Liver (tissue), 10 donors: ENCODE measurements at places on chromosomes 2 and 18. TPM values are rescaled to one million over a fixed set of nuclear protein-coding genes. Genes with fewer than 3 reads are reported as not detected.
A peak's percentile ranks its signal among the peaks of the same experiment; 100 is the strongest.

The GLI2 gene
- total RNA-seq, result 0.08 TPM

The ZNF804A gene
- 0.37 TPM for total RNA-seq

The MLPH gene
- 22.6 TPM for total RNA-seq

The MDH1B gene
- 0.09 TPM for total RNA-seq

The SYT4 gene
- total RNA-seq, result not detected

The CFC1B gene
- not detected for total RNA-seq

The PDCD1 gene
- 0.25 TPM for total RNA-seq

The KCNF1 gene
- not detected for total RNA-seq

The CFAP65 gene
- not detected for total RNA-seq

The THSD7B gene
- 0.42 TPM for total RNA-seq

The DSG2 gene
- total RNA-seq, result 13.9 TPM

The PSMA8 gene
- total RNA-seq, result not detected

The APOB gene
- 2,949 TPM for total RNA-seq

The LYG1 gene
- 0.14 TPM for total RNA-seq

The FAM237A gene
- not detected for total RNA-seq

DNA sequence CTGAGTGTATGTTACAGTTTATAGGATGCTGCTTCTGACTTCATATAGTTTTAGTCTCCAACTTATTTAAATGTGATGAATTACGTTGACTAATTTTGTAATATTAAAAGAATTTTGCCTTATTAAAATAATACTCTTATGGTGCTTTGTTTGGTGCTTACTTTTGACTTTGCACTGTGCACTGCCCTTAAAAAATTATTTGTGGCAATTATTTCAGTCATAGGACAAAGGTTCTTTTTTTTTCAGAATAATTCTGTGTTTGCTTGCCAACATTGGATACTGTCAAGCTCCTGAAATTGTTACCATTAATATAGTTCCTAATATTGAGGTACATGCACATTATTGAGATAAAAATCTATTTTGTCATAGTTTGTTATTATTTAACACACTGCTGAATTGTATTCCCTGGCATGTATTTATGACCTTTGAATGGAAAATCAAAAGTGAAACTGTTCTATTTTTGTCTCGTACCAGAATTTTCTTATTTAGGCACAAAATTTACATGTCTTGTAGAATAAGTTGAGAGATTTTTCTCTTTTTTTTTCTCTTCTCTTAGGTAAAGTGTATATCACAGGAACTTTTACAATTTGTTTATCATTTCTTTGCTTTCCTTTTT lies 572.8 kb upstream of the KLHL29 start:
- DNase-seq, result no peak

- no peak for DNase-seq
Observed at GRCh38 chr2:156098506-156098905, 234.0 kb downstream of the NR4A2 start.

GRCh38 chr18:72846736-72847533 lies 20.9 kb downstream of the NETO1 start:
- DNase-seq, result no peak

- DNase-seq, result no peak
Observed at GRCh38 chr2:183606718-183607085, 482.5 kb downstream of the NUP35 start.

DNA sequence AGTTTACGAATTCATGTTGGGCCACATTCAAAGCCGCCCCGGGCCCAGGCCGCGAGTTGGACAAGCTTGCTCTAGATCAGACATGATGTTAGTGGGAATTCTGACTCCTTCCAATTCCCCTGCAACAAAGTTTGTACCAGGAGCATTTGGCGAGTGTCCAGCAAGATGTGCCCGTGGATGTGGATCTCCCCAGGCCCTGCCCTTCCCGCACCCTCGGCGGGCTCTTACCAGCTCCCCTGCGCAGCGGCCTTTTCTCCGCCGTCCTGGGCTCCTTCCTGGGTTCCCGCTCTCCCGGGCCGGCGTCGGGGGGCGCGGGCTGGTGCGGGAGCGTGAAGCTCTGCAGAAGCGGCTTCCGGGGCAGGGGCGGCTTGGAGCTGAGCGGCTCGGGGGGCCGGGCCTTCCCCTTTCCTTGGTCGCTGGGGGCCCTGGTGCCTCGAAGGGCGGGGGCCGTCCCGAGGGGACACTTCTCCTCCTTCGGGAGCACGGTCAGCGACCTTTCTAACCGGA lies 90.8 kb upstream of the MGAT4A start:
- DNase-seq, result no peak

DNA sequence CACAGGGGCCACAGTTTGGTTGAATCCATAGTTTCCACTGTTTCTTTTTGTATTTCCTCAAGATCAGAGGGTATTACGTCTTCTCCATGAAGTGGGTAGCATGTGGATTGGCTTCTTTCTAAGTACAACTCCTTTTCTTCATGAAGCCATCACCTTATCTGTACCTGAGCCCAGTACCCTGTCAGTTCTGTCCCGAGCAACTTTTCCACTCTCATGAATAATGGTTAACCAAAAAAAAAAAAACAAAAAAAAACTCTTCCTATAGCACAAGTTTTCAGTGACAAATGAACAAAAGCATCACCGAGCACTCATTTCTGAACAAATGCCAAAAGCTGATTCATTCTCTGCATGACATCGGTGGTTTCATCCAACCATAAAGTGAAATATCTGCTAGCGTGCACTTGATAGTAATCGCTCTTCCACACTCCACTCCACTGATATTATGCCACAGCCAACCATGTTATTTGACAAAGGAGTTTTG lies 53.0 kb upstream of the CCDC150 start:
- no peak for DNase-seq

GRCh38 chr18:9946831-9947230 lies 33.0 kb downstream of the VAPA start:
- no peak for DNase-seq

DNA sequence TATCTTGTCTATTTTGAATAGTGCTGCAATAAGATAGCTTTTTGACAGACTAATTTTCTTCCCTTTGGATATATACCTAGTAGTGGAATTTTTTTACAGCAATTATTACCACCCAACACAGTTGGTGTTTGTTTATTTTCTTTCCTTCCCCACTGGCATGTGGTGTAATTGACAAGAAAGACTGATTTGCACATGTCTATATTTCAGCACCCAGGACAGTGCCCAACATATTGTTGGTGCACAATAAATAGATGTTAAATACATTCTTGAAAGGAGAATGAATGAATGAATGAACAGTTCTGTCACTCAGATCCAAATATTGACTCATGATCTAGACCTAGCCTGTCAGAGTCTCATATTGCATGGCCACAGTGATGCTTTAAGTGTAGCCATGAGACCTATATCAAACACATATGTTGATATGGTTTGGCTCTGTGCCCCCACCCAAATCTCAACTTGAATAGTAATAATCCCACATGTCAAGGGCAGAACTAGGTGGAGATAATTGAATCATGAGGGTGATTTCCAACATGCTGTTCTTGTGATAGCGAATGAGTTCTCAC lies 538.2 kb downstream of the NYAP2 start:
- no peak for DNase-seq

DNA sequence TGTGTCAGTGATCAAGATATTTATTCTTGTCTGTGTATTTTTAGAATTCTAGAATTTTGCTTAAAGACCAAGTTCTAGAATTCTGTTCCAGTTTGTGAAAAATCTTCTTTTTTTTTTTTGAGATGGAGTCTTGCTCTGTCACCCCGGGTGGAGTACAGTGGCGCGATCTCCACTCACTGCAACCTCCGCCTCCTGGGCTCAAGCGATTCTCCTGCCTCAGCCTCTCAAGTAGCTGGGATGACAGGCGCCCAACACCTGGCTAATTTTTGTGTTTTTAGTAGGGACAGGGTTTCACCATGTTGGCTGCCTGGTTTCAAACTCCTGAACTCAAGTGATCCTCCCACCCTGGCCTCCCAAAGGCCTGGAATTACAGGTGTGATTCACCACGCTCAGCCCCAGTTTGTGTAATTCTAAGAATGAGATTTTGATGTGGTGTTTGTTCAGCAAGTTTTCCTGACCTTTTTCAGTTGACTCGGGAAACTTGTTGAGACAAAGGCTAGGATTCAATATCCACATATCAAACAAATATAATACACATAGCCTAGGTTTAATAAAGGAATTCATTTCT lies 3.6 kb downstream of the EIF5B start:
- no peak for DNase-seq

GRCh38 chr2:55239656-55240222 lies 7.3 kb downstream of the RPS27A start:
- DNase-seq, result no peak

- DNase-seq, result no peak
Observed at GRCh38 chr2:65015731-65016130, 26.5 kb downstream of the SLC1A4 start.

- no peak for DNase-seq
Observed at GRCh38 chr2:120761911-120762310, 26.2 kb downstream of the GLI2 start.

GRCh38 chr18:42271647-42272414 lies 316.8 kb downstream of the PIK3C3 start:
- no peak for DNase-seq

DNA sequence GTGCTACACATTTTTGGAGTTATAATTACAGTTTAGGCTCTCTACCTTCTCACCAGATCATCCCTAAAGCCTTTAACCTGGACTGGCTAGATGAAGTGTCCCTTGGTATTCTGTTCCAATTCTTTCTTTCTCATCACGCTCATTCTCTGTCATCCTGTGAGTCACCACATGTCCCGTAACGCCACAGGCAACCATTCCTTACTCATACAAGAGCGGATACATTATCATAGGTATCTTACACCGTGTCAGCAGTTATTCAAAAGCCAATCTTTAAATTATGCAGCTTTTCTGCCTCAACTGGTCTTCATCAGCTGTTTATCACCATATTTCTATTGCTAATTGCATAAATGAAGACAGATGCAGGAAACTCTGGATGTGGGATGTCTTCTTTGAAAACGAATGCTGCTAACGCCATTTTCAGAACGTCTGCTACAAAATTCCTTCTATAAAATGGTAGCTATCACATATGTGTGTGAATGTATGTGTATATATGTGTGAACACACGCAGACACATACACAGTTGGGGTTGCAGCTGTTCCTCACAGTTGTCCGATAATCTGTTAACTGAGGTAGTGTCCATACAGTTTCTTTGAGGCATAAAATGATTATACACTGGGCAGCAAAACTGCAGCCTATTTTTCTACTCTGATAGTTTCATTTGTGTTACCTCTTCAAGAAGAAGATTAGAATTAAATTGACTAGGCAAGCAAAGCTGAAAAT lies 47.9 kb downstream of the EML6 start:
- no peak for DNase-seq

GRCh38 chr2:207502577-207503198 lies 27.1 kb upstream of the CREB1 start:
- no peak for DNase-seq

DNA sequence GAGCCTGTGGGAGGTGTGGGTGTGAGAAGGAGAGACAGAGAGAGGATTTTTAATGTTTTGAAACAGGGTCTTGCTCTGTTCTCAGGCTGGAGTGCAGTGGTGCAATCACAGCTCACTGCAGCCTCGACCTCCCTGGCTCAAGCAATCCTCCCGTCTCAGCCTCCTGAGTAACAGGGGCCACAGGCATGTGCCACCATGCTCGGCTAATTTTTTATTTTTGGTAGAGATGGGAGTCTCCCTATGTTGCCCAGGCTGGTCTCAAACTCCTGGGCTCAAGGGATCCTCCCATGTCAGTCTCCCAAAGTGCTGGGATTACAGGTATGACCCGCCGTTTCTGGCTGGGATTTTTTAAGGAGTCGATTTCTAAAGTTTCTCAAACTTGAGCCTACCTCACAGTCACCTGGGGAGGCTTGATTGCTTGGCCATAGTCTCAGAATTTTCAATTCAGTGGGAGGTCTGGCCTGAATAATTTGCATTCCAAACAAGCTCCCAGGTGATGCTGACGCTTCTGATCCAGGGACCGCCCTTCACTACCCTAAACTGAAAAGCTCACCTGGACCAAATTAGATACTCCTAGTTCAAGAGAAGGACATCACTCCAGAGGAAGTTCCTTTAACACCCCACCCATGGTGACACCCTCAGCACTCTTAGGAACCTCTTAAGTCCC lies 70.8 kb upstream of the SLC1A4 start:
- DNase-seq, result no peak

GRCh38 chr2:60553495-60554073 lies at the start of gene BCL11A:
TSS of gene BCL11A (minus strand) at chr2:60553654. CDS start at chr2:60553270, 384 bp downstream.
- DNase-seq, result no peak

- no peak for DNase-seq
Observed at GRCh38 chr2:51795248-51795888, 763.4 kb upstream of the NRXN1 start.

DNA sequence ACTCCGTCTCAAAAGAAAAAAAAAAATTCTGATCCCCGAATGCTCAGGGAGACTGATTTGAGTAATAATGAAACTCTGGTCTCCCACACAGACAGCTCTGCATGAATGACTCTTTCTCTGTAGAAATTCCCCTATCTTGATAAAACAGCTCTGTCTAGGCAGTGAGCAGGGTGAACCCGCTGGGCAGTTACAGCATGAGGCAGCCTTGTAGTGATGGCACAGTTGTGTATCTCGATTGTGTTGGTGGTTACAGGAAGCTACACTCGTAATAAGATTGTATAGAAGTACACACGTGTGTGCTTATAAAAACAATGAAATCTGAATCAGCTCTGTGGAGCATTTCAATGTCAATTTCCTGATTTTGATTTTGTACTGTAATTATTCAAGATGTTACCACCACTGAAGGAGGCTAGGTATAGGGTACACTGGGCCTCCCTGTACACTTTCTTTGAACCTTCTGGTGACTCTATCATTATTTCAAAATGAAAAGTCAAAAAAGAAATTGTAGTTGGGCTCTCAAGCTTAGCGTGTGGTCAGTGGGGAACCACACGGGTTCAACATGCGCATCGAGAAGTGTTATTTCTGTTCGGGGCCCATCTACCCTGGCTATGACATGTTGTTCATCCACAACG lies 34.9 kb upstream of the ATP8B1 start:
- DNase-seq, result no peak

- DNase-seq, result peak; percentile 57
Observed at GRCh38 chr2:126644630-126645191, 11.2 kb upstream of the GYPC start.

GRCh38 chr18:79133724-79134123 lies 64.5 kb downstream of the ATP9B start:
- DNase-seq, result no peak

DNA sequence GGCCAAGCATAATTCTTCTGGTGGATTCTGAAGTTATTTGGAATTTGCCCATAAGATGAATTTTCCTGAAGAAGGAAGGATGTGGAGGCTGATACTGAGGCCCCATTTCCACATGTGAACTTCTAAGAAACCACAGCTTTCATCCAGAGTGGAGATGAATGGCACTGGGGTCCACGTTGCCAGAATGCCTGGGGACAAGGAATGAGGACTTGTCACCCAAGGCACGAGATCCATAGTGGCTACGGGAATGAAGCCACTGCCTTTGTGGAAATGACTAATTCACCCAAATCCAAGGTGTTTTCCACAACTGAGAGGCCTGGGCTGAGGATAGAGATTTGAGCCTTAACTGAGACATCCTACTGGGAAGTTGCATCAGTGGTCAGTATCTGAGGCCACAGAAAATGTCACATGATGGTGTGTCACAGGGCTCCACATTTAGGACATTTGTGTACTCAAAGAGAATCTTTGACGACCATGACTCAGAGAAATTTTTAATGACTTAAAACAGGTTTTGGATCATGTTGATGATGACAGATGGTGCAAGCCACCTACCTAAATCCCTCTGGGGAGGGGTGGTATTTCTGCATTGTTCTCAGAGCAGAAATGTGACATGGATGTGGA lies 286.1 kb downstream of the SOX11 start:
- no peak for DNase-seq
